ENCODE measurements at places on chromosomes 7 and 10.

DNA sequence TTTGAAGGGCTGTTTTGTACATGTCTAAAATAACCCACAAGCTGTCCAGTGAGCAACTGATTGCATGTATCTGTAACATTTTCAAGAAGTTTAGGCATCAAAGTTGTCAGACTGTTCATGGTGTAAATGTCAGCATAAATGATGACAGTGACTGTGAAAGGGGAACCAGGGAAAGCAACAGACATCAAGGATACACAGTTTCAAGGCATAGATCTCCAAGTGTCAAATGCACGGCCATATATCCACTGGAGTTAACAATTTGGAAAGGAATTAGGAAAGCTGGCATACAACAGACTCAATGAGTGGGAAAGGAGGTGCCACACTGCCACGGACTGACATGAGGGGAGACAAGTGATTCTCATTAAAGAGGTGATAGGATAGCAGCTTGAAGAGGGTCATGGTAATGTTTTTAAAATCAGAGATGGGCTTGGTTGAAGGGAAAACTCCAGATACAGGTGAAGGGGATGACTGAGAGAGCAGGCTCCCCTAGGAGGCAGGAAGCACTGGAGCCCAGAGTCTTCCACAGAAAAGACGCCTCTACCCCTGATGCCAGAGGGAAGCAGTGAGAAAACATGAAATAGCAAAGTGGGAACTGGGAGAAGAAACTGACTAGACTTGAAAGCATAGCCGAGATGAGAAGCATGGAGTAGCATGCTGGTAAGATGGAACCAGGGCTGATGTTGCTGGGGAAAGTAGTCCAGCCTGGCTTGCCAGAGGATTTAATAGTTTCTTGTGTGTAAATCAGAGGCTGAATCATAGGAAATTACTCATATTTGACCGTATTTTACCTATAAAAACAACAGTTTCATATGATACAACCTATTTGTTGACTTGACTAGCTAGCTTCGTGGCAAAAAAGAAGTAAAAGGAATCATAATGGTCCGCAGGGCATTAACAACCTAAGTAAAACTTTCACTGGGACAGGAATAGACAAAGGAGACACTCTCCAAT lies 18.6 kb downstream of the NSMCE4A start:
- no peak for DNase-seq

- DNase-seq = no peak
These were observed 119.0 kb downstream of the BTAF1 start for GRCh38 chr10:92042541-92042940.

GRCh38 chr7:98740643-98741042 lies 123.6 kb downstream of the NPTX2 start:
- no peak for DNase-seq

GRCh38 chr10:43872644-43873043 lies 224.0 kb upstream of the ZNF32 start:
- no peak for DNase-seq

GRCh38 chr7:111224354-111225231 lies 133.7 kb downstream of the LRRN3 start:
- no peak for DNase-seq

- no peak for DNase-seq
These were observed 91.8 kb downstream of the KLF6 start for GRCh38 chr10:3693022-3693697.

DNA sequence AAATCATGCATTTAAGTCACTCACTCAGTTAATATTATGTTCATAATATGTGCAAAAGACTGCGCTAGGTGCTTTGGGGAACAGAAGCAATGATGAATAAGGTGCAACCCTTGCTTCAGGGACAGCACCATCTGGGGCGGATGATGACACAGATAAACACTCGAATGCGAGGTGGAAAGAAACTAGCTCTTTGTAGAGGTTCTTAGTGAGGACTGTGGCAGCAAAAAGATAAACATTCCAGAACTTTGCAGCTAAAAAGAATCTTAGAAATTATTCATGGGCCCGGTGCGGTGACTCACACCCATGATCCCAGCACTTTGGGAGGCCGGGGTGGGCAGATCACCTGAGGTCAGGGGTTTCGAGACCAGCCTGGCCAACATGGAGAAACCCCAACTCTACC lies 29.8 kb upstream of the CHST15 start:
- DNase-seq = no peak

Measured in T-helper 2 cell (primary cell).